Activated T-helper 2 cell treated with anti-CD3 and anti-CD28 coated beads, Interferon-gamma antibody, Interleukin-2, Interleukin-4, amounts not matched to agents 10 μg/mL and 5 μg/mL and 100 μg/mL, durations not matched to agents 14 hours and 24 hours and 36 hours (primary cell): ENCODE measurements at places on chromosomes 4 and X.

GRCh38 chr4:140070366-140070765 is 83.6 kb downstream of the MAML3 start:
- DNase-seq = no peak

DNA sequence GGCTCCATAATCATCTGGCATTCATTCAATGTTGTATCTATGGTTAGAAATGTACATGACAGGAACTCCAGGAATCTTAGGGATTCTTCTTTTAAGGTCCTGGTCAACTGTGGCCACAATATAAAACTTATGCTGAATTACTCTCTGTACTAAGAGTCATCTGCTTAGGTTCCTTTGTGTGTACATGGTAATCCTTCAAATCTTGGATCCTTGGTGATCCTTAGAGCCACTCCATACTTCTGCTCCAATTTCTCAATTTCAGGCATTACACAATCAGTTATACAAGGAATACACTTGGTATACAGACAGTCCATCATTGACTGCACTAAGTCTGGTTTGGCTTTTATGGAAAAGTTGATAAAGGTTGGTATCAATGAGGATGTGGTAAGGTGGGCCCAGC is 5.8 kb downstream of the SRD5A3 start:
- no peak for DNase-seq

DNA sequence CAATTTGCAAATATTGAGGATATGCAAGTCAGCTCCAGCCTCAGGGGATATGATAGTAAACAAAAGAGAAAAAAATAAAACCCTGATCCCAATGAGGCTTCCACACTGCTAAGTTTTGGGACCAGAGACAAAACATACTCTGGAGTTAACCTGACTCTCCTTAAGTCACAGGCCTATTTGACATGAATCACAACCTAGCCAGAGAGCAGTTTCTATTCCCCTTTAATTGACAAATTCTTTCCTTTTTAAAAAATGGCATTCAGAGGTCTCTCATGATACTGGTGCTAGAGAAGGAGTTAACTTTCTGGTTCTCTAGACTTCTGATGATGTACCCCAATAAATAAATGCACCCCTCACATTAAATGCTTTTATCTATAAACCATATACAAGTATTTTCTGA is 8.8 kb downstream of the ACSL1 start:
- no peak for DNase-seq

- no peak for DNase-seq
Observed at GRCh38 chrX:68895341-68895755, 66.5 kb downstream of the EFNB1 start.

DNA sequence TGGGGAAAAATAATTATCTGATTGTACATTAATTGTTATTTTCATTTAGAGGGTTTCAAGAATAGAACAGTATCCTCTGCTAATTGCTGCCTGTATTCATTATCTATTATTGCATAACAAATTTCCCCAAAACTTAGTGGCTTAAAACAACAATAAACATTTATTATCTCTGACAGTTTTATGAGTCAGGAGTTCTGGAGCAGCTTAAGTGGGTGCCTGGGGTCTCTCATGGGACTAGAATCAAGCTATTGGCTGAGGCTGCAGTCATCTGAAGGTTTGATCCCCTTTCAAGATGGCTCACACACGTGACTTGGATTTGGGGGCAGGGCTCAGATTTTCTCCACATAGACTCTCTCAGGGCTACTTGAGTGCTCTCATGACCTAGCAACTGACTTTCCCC is 98.1 kb upstream of the JADE1 start:
- DNase-seq = no peak

- DNase-seq = no peak
Observed at GRCh38 chr4:134591326-134591725, 389.7 kb upstream of the PABPC4L start.

GRCh38 chr4:10458177-10458576 is 951 bp upstream of the ZNF518B start:
- no peak for DNase-seq
